RWPE2 (cell line): ENCODE measurements at places on chromosomes 13 and 19.

DNA sequence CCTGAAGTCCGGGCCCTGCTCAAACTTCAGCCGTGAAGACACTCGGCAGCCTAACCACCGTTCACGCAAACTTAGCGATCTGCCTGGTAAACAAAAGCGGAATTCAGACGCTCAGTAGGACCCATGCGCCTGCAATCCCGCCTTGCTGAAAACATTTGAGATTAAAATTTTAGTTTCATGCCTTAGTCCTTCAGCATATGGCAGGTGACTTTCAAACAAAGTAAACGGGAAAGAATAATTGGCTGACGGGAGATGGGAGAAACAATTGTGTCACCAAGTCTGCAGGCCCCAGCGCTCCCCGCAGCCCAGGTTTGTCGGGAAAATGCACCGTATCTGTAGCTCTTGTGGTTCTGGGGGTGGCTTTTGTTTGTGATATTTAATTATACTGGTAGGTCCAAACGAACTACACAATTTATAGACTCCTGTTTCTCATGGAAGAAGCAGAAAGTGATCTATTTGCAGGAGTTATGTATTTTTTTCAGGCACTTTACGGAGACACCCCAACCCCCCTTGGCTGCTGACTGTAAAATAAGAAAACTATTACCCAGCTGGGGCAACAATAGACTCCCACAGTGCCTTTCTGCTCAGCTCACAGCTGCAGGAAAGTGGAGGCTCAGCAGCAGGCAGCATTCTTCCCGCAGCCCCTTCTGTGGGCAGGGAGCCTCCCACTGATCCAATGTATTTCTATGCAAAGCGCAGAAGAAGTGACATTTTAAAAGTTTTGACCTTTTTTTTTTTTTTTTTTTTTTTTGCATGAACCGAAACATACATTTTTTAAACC lies 94.8 kb downstream of the SOX1 start:
- no peak for DNase-seq

DNA sequence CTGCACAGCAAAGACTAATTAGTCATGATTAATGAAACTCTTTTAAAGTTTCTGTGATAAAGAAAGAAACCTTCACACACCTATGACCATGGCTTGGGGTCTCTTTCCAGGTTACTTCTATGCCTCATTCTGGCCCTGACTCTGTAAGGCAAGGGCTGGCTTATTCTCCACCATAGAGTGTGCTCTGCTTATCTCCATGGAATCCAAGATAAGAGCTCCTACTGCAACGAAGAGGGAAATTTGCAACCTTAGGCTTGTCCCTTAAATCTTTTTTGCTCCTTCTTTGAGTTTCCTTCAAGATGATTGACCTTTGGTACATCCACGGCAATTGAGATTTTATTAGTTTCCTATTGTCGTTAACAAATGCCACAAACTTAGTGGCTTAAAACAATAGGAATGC lies 239.9 kb downstream of the SPRY2 start:
- DNase-seq: no peak

DNA sequence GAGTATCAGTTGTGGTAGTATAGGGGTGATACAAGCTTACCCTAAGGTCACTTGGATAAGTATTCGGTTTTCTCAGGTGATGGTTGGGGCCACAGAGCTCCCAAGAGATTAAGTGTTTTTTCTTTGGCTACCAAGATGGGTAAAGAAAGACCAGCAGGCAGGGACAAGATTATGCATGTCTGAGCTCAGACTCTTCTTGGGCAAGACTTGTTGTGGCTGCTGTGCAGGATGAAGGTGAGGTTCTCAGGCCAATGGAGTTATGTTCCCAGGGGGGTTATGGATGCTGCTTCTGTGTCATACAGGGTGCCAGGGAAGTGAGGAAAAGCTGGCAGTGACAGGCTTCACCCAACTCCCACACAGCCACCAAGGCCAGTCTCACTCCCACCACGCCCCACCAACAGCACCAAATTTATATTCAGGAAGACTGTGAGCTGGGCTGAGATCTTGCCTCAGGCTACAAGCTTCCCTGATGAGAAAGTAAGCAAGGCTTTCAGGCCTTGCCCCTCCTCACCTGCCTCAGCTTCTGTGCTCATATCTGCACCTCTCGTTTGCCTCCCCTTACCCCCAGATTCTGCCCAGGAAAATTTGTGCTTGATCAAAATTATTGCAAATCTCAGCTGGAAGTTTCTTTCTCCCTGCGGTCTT lies 511.8 kb upstream of the SLITRK1 start:
- no peak for DNase-seq

GRCh38 chr13:39786091-39786490 lies 130.6 kb downstream of the COG6 start:
- no peak for DNase-seq

GRCh38 chr13:90696656-90697055 lies 650.8 kb upstream of the MIR17HG start:
- DNase-seq: no peak

DNA sequence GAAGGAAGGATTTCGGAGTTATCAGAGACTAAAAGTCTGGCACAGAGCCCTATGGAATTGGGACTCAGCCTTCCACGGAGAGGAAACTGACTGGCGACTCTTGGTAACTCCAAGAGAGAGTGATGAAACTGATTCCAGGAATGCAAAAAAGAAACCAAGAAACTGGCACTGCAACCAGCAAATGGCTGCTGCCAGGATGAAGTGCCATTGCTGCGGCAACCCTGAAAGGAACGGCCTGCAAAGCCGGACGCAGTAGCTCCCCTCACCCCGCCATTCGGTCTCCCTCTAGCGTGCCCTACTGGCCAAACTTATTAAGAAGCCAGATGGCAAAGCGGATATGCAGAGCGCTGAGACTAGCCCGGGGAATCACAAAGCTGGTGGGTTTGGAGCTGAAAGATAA lies 236.0 kb downstream of the PCDH9 start:
- DNase-seq: peak; percentile 29

DNA sequence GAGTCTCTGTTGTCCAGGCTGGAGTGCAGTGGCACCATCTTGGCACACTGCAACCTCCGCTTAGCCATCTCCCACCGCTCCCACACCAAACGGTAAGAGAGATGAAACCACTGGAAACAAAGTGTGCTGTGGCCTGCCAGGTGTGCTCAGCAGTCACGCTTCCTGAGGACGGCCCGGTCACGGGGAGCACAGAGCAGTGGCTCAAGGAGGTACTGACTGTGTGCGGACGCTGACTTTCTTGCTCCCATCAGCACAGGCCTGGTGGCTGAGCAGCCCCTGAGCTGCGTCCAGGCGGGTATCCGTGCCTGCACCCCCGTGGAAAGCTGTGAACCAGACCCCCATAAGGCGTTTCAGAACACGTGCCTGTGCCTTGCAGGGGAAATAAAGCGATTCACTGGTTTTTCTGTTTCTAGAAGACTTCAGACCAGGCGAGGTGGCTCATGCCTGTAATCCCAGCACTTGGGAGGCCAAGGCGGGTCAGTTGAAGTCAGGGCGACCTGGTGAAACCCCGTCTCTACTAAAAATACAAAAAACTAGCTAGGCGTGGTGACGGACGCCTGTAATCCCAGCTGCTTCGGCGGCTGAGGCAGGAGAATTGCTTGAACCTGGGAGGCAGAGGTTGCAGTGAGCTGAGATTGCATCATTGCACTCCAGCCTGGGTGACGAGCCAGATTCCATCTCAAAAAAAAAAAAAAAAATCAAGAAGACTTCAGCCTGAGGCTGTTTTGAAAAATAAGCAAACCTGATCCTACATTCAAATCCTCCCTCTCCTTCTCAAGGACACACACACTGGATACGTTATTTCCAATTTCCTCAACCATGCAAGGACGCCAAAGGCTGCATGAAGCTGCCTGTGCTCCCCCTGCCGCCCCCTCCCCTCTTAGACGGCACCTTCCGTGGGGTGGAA lies 25.5 kb downstream of the ADPRHL1 start:
- DNase-seq: no peak

DNA sequence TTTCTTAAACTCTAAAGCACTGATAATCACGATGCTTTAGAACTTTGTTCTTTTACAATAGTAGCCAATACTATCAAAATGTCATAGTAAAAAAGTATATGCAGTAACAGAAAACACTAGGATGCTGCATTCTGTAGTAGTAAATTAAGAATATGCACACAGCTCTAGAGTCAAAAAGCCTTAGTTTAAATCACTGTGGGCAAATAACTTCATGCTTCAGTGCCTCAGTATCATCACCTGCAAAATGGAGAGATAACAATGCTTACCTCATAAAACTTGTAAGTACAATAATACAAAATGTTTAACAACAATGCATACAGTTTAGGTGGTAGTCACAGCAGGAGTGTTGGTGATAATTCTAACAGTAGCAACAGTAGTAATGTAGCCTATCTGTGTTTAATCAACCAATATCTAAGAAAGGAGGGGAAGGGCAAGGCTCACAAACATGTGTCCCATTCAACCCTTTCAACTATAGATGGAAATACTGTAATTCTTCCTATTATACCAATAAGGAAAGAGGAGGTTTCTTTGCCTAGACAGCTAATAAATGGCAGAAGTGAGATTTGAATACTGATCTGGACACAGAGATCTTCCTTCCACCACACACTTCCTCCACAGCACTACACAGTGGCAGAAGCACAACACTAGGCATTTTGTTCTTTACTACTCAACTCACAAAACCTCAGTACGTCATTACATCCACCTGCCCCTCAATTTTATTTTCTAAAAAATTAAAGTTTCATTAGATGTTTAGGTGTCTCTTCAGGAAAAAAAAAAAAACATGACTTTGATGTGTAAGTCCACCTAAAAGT lies 4.6 kb downstream of the RBM26 start:
- no peak for DNase-seq

- no peak for DNase-seq
Measured at GRCh38 chr13:25478186-25478585, 106.4 kb downstream of the ATP8A2 start.

DNA sequence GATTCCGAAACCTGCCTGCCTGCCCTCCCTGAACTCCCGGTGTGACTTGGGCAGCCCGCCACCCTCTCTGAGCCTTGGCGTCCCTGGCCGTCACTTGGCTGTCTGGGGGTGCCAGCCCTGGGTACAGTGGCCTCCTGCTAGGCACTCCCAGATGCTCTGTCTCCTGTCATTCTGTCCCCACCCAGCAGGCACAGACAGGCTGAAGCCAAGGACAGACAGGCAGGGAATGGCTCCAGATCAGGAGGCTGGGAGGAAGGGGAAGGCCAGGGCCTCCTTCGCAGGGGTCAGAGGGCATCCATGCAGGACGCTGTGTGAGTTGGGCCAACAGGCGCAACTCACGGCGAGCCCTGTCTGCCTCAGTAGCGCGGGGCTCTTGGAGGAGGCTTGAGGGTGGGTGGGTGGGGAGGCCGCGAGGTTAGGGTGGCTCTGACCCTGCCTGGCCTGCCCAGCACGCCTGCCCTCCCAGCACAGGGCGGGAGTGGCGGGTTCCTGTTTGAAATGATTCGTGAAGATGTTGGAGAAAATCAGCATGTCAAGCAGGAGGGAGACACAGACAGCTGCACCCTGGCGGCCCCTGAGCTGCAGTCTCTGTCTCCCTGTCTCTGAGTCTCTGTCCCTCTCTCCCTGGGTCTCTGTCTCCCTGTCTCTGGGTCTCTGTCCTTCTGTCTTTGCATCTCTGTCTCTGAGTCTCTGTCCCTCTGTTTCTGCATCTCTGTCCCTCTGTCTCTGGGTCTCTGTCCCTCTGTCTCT lies 19.7 kb downstream of the KLHL26 start:
- DNase-seq: no peak

DNA sequence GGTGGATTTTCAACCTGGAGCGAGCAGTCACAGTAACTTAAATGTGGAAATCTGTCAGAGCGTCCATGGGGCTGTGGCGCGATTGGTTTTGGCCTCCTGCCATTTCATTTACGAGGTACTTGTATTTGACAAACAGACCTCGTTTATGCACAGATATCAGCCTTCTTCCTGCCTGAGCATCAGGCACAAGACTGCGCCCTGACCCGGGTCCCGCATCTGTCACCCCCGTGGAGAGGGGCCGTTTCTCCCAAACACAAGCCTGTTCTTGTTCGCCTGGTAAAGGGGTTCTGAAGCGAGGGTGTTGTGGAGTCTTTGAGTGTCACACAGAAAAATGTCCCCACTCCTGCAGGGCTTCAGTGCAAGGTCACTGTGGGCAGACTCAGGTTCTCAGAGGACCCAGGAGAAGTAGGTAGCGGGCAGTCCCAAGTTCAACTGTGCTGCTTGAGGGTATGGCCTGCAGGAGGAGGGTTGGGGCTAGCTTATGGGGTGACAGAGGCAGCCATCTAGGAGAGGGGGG lies 202.3 kb downstream of the URI1 start:
- DNase-seq: no peak

DNA sequence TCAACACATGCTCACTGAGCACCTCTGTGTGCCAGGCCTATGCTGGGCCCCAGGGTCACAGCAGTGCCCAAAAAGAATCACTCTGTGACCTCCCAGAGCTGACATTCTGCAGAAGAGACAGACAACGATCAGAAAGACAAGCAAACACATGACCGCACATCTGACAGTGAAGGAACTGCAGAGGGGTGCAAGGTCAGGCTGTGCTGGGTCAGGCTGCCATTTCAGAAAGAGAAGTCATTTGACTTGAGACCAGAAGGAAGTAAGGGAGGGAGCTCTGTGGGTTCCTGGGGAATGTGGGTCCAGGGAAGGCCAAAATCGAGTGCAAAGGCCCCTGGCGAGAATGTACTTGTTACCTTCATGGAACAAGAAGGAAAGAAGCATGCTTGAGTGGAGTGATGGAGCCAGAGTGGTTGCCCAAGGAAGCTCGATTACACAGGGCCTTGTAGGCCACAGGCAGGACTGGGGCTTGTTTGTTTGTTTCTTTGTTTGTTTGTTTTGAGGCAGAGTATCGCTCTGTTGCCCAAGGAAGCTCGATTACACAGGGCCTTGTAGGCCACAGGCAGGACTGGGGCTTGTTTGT lies 11.4 kb upstream of the CD22 start:
- no peak for DNase-seq

DNA sequence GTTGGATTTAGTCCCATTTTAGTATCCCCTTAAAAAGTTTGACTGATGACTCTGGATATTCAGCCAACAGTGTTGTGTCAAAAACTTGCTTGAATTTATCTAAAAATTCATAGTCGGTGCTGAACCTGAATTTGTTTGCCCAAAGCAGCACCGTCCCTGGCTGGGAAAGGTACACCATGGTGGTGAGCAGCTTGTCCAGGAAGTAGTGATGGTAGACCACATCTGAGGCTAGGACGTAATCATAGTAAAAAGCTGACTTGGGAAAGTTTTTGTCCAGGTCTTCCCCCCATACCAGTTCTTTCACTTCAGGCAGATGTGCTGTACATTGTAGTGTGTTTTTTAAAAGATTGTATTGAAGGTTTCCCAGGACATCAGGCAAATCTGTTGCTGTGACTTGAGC lies 8.8 kb downstream of the METTL21C start:
- no peak for DNase-seq

- no peak for DNase-seq
Measured at GRCh38 chr13:41971848-41972247, 10.9 kb upstream of the VWA8 start.

GRCh38 chr13:99303863-99304521 lies 3.2 kb downstream of the GPR183 start:
- DNase-seq: no peak

- DNase-seq: no peak
Measured at GRCh38 chr19:42989851-42990250, 36.4 kb downstream of the PSG11 start.
